ENCODE measurements at places on chromosomes 7 and 10. TPM values are rescaled to one million over a fixed set of nuclear protein-coding genes. Genes with fewer than 3 reads are reported as not detected.

The ASAH2B gene
- total RNA-seq = 1.5 TPM

DNA sequence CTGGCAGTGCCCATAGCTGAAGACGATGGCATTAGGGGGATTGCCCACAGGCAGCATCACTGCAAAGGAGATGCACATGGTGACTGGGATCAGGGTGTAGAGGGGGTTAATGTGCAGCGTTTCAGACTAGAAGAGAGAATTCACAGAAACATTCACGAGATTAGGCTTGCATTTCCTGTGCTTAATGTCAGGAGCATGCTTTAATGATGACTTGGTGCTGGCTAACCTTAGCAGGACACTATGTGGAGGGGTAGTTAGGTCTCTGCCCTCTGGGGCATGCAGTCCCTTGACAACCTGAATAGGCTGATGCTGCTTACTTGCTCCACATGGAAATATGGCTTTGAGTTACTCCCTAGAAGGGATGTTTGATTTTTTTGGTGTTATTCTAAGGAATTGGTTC is 21.8 kb downstream of the STMP1 start:
- no peaks in the 10 kb centered on the region for H3K27me3 ChIP-seq
- no peak for DNase-seq
- no peak overlapping the region for H3K4me3 ChIP-seq

- no peak for DNase-seq
- no peaks in the 10 kb centered on the region for H3K27me3 ChIP-seq
- H3K4me3 ChIP-seq = peak overlapping the region; percentile 42
- H3K36me3 ChIP-seq = no peaks in the 10 kb centered on the region
- H3K27ac ChIP-seq = peak overlapping the region; percentile 29
Observed at GRCh38 chr10:89207801-89208551, 859 bp upstream of the CH25H start.

GRCh38 chr10:72274730-72275350 is 1.1 kb downstream of the DDIT4 start:
- H3K27me3 ChIP-seq = no peaks in the 10 kb centered on the region
- H3K36me3 ChIP-seq = peaks cover 3% of the 10 kb centered on the region
- H3K27ac ChIP-seq = peak overlapping the region; percentile 98
- peaks cover 11% of the 10 kb centered on the region for H3K4me1 ChIP-seq

GRCh38 chr10:74282151-74282847 is 131.3 kb downstream of the ADK start:
- no peak overlapping the region for H3K4me3 ChIP-seq
- H3K4me1 ChIP-seq = no peaks in the 10 kb centered on the region
- H3K27ac ChIP-seq = no peak overlapping the region
- no peak for DNase-seq
- no peaks in the 10 kb centered on the region for H3K27me3 ChIP-seq
- no peaks in the 10 kb centered on the region for H3K36me3 ChIP-seq

- H3K27me3 ChIP-seq = no peaks in the 10 kb centered on the region
- no peak for DNase-seq
- peaks cover 10% of the 10 kb centered on the region for H3K4me1 ChIP-seq
- H3K4me3 ChIP-seq = no peak overlapping the region
- H3K36me3 ChIP-seq = no peaks in the 10 kb centered on the region
Observed at GRCh38 chr10:61987951-61988379, 86.5 kb downstream of the ARID5B start.

The BAMBI gene
- total RNA-seq = 10.6 TPM

The COBL gene
- total RNA-seq = 18.7 TPM

GRCh38 chr10:114957673-114958072 is 19.7 kb downstream of the TRUB1 start:
- DNase-seq = no peak
- H3K4me3 ChIP-seq = no peak overlapping the region
- peaks cover 8% of the 10 kb centered on the region for H3K36me3 ChIP-seq
- no peaks in the 10 kb centered on the region for H3K27me3 ChIP-seq
- no peaks in the 10 kb centered on the region for H3K4me1 ChIP-seq

GRCh38 chr7:139930286-139930965 is 101.4 kb downstream of the TBXAS1 start:
- no peaks in the 10 kb centered on the region for H3K4me1 ChIP-seq
- H3K4me3 ChIP-seq = no peak overlapping the region
- no peaks in the 10 kb centered on the region for H3K36me3 ChIP-seq

GRCh38 chr10:10804998-10805740 is 212.5 kb upstream of the CELF2 start:
- no peak overlapping the region for H3K4me3 ChIP-seq
- no peaks in the 10 kb centered on the region for H3K4me1 ChIP-seq
- DNase-seq = no peak
- H3K36me3 ChIP-seq = no peaks in the 10 kb centered on the region
- no peak overlapping the region for H3K27ac ChIP-seq

GRCh38 chr10:6059506-6059905 is 2.7 kb downstream of the IL2RA start:
- no peak overlapping the region for H3K27ac ChIP-seq
- no peak overlapping the region for H3K4me3 ChIP-seq
- H3K36me3 ChIP-seq = no peaks in the 10 kb centered on the region
- H3K4me1 ChIP-seq = no peaks in the 10 kb centered on the region

DNA sequence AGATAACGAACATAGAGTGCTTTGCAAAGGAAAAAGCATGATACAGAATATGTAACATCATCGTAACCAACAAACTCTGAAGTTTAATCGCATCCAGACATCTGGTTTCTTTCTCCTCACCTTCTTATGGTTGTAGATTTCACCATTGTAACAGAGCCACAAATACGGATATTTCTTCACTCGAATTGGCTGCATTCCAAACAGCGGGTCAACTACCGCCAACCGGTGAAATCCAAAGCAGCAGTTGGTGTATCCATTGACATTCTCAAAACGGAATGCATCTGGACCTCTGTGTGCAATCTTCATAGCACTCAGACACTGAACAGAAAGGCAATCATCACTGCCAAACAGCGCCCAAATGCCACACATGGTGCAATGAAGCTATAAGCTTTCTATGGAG is 3.4 kb downstream of the ASNS start:
- H3K36me3 ChIP-seq = no peaks in the 10 kb centered on the region
- DNase-seq = no peak
- H3K4me3 ChIP-seq = no peak overlapping the region
- peaks cover 4% of the 10 kb centered on the region for H3K4me1 ChIP-seq

GRCh38 chr7:134374291-134374690 is 57.6 kb upstream of the SLC35B4 start:
- peak overlapping the region; percentile 56 for H3K27ac ChIP-seq
- no peak for DNase-seq
- peaks cover 30% of the 10 kb centered on the region for H3K4me1 ChIP-seq
- H3K27me3 ChIP-seq = no peaks in the 10 kb centered on the region

GRCh38 chr10:129416956-129417765 is 49.9 kb upstream of the MGMT start:
- H3K4me1 ChIP-seq = no peaks in the 10 kb centered on the region
- H3K27me3 ChIP-seq = no peaks in the 10 kb centered on the region

DNA sequence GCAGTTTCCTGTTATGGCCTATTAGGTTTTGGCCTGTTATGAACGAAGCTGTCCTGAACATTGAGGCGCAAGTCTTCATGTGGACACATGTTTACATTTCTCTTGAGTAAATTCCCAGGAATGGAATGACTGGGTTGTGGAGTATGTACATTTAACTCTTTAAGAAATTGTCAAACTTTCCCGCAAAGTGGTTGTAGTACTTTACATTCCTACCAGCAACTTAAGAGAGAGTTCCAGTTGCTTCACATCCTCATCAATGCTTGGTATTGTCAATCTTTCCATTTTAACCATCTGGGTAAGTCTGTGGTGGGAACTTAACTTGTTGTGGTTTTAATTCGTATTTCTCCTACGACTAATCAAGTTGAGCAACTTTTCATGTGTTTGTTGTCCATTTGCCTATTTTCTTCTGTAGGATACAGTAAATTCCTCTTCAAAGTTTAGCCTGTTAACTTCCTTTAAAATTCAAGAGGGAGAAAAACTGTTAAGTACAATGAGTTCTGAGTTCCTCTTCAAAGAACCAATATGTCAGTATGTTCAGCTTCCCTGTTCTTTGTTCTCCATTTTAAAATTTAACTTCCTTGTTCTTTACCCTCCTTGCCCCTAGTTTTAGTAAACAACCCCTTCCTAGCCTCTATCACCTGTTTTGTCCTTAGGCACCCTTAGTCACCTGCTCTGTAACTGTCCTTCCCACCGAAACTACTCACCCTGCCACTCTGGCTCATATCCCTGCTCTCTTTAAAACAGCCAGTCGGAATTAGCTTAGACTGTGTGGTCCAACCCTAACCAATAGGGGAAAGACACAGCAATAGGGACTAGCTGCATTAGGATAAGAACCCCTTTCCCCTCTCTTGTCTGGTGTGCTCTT is 74.0 kb downstream of the FAM241B start:
- no peaks in the 10 kb centered on the region for H3K4me1 ChIP-seq
- no peaks in the 10 kb centered on the region for H3K36me3 ChIP-seq
- H3K27me3 ChIP-seq = no peaks in the 10 kb centered on the region
- no peak overlapping the region for H3K27ac ChIP-seq

The FAM237B gene
- total RNA-seq = not detected

The HHEX gene
- total RNA-seq = 34.8 TPM

The OPALIN gene
- total RNA-seq = not detected

- no peaks in the 10 kb centered on the region for H3K36me3 ChIP-seq
- H3K27ac ChIP-seq = no peak overlapping the region
- H3K4me3 ChIP-seq = no peak overlapping the region
- H3K27me3 ChIP-seq = no peaks in the 10 kb centered on the region
- H3K4me1 ChIP-seq = peaks cover 10% of the 10 kb centered on the region
Observed at GRCh38 chr10:35136263-35136815, 9.7 kb downstream of the CREM start.

The RADIL gene
- total RNA-seq = 0.25 TPM

DNA sequence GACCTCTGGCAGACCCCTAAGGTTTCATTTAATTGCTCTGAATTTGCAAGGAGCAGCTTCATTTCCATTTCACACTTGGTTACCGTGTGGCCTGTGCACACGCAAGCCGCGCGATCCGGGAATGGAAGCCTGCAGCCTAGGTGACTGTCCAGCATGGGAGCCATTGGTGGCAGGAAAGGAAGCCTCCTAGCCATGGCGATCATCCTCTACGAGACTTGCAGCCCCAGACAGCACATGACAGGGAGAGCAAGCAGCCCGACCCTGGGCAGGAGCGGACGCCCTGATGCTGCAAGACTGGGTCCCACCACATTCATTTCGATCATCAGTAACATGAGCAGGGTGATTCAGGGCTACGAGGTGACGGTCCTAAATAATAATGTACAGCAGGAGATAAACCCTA is 33.9 kb downstream of the C10orf143 start:
- no peaks in the 10 kb centered on the region for H3K36me3 ChIP-seq
- no peak overlapping the region for H3K4me3 ChIP-seq
- H3K27ac ChIP-seq = no peak overlapping the region
- no peaks in the 10 kb centered on the region for H3K27me3 ChIP-seq

GRCh38 chr7:86664991-86665390 is 21.3 kb downstream of the GRM3 start:
- no peak for DNase-seq
- no peaks in the 10 kb centered on the region for H3K36me3 ChIP-seq
- H3K4me3 ChIP-seq = no peak overlapping the region
- no peak overlapping the region for H3K27ac ChIP-seq

- no peak overlapping the region for H3K4me3 ChIP-seq
- peaks cover 2% of the 10 kb centered on the region for H3K4me1 ChIP-seq
- no peak overlapping the region for H3K27ac ChIP-seq
- no peak for DNase-seq
- H3K36me3 ChIP-seq = no peaks in the 10 kb centered on the region
Observed at GRCh38 chr7:37421861-37422500, 26.7 kb downstream of the ELMO1 start.

DNA sequence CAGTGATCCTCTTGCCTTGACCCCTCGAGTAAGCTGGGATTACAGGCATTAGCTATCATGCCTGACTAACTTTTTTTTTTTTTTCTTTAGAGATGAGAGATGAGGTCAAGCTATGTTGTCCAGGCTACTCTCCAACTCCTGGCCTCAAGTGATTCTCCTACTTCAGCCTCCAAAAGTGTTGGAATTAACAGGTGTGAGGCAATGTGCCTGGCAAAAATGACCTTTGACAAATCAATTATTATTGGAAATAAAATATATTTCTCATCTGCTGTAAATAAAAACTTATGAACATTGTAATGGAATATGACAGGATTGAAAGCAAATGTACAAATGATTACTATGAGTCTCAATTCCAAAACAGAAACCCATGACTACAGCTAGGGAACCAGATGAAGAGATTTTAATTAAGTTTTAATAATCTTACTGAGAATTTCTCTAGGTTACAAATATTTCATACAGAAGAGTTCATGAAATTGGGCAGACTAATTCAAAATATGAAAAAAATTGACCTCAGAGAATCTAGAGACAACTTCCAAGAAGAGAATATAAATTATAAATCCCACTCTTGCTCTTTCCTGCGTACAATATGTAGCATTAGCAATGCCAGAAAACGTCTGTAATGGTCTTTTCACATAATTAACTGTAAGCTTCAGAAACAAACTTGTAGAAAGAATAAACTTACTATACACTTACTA is 414.7 kb downstream of the DGKB start:
- H3K27me3 ChIP-seq = no peaks in the 10 kb centered on the region
- DNase-seq = no peak
- H3K36me3 ChIP-seq = no peaks in the 10 kb centered on the region

The NKX2-3 gene
- not detected for total RNA-seq

GRCh38 chr7:80997841-80998240 is 79.0 kb upstream of the SEMA3C start:
- no peak overlapping the region for H3K27ac ChIP-seq
- H3K4me3 ChIP-seq = no peak overlapping the region
- no peaks in the 10 kb centered on the region for H3K36me3 ChIP-seq
- H3K4me1 ChIP-seq = no peaks in the 10 kb centered on the region

DNA sequence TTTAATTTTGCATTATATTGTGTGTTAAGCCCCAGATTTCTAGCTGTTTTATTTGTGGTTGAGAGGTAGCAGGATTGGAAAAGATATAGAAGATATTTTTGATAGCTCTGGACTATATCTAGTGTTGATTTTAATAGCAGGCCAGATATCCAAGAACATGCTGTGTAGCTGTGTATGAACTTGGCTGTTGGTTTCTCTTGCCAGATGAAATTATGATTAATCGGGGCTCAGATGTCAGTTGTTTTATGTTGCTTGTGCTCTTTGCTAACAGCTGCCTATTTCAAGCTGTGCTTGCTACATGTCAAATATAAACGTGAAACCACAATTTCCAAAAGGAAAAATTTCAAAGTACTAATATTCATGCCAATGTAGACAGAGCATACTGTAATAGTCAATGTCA is 141.1 kb downstream of the GRM3 start:
- no peaks in the 10 kb centered on the region for H3K36me3 ChIP-seq
- no peaks in the 10 kb centered on the region for H3K27me3 ChIP-seq
- H3K4me1 ChIP-seq = no peaks in the 10 kb centered on the region

DNA sequence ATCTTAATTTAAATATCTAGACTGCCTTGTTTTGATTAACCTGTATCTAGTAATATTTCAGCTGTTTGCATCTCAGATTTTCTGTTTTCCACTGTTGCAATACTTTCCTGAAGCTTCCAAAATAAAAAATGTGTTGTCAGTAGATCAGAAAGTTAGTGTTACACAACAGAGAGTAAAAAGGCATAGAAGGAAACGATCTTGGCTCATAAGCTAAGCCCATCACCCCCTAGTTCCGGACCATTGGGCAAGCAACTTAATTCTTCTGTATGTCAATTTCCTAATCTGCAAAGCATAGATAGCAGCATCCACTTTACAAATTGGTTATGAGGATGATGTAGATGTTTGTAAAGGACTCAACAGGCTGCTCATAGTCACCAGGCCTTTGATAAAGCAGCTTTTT is 4.4 kb downstream of the PON3 start:
- DNase-seq = no peak
- peak overlapping the region; percentile 68 for H3K27ac ChIP-seq
- H3K36me3 ChIP-seq = peaks cover 15% of the 10 kb centered on the region
- peaks cover 6% of the 10 kb centered on the region for H3K4me1 ChIP-seq
- no peaks in the 10 kb centered on the region for H3K27me3 ChIP-seq
- no peak overlapping the region for H3K4me3 ChIP-seq

- H3K36me3 ChIP-seq = no peaks in the 10 kb centered on the region
- no peaks in the 10 kb centered on the region for H3K27me3 ChIP-seq
- no peak overlapping the region for H3K27ac ChIP-seq
- H3K4me1 ChIP-seq = peaks cover 7% of the 10 kb centered on the region
- H3K4me3 ChIP-seq = no peak overlapping the region
Observed at GRCh38 chr10:30392564-30392990, 41.4 kb upstream of the MAP3K8 start.

All from liver (tissue), 10 donors.